ENCODE measurements at places on chromosomes 5 and 9.
A peak's percentile ranks its signal among the peaks of the same experiment; 100 is the strongest.

DNA sequence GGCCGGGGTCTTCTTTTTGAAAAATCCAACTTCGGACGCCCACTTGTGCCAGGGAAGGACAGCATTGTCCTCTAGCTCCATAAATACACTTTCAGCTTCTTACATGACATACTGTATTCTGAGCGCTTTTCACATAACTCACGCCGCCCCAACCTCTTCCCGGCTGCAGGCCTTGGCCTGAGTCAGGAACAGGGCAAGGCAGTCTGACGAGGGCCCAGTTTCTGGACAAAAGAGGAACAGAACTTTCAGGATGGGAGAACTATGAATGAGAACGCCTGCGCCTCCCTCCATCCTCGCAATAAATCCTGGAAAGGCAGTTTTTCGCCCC is 650 bp downstream of the DCTN4 start:
- DNase-seq: no peak

GRCh38 chr9:131393622-131394463 is at the start of gene PRRC2B:
Gene PRRC2B, plus strand, starts transcription at chr9:131394086. Its CDS starts 36,059 bp downstream, at chr9:131430145.
- DNase-seq: no peak

- DNase-seq: no peak
These were observed 4.9 kb downstream of the TBC1D9B start for GRCh38 chr5:179902763-179903158.

- DNase-seq: no peak
These were observed 395.5 kb upstream of the SLC30A5 start for GRCh38 chr5:68698025-68698940.

- no peak for DNase-seq
These were observed 25.4 kb downstream of the RGMB start for GRCh38 chr5:98798847-98799246.

GRCh38 chr5:57317341-57317740 is 143.5 kb downstream of the GPBP1 start:
- peak; percentile 57 for DNase-seq

DNA sequence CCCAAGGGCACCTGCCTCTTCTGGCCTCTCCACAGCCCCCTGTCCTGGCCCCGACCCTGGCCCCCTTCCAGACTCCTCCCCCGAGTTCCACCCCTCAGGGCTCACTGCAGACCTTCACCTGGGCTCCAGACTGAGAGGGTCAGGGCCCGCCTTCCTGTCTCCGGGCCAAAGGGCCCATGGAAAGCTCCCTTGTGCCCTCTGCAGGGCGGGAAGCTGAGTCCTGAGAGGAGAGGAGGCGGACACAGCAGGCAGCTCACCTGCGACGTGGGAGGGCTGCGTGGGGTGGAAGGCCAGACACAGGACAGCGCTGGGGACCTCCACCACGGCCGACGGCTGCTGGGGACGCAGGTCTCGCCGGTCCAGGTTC is 20.6 kb downstream of the DYNC2I2 start:
- DNase-seq: no peak

- peak; percentile 63 for DNase-seq
These were observed 308.1 kb upstream of the TLE4 start for GRCh38 chr9:79263628-79264027.

DNA sequence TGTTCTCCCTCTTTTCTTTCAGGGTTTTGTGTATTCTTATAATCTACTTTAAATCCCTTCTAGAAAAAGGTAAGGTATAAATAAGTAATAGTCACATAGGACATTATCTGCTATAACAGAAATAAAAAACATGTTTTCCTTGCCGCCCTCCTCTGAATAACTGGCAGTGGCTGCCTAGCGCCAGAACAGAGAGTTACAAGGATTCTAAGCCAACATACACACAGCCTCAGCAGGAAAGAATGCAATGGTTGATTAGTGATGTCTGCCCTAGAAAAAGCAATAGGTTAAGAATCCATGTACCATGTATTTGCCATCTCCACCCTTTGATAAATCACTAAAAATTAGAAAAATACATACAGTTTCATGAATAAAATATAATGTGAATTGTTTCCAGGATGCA is 4.9 kb downstream of the MED27 start:
- DNase-seq: peak; percentile 81

GRCh38 chr5:151208481-151208914 is 15.4 kb downstream of the CCDC69 start:
- DNase-seq: no peak

DNA sequence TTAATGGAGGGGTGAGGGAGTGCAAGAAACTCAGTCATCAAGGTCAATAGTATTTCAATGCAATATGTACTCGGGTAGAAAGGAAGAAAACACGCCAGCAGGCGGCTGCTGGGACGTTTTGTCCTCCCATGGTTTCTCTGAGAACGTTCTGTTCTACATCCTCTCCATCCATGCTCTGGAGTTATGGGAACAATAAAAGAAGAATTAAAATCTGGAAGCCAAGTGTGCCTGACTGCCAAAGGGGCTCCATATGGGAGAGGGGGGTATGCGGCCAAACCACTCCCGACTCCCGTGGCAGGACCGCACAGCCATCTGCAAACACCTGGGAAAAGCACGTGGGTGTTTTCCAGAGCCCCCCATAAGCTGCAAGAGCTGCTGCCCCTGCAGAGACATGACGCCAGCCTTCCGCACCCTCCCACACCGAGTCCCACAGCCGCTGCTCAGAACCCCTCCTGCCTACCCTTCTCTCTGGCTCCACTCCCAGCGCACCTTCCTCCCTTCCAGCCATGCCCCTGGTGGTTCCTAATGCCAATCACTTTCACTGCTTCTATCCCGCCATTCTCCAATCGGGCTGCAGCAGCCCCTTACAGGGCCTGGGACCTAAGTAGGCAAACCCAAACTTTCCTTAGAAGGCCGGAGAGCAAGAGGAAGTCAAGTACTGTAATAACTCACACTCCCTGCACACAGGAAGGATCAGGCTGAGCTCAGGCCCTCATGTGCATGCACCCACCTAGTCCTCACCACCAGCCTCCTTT is 241.6 kb downstream of the SYK start:
- no peak for DNase-seq

- DNase-seq: no peak
These were observed 11.5 kb downstream of the CCDC69 start for GRCh38 chr5:151212406-151212798.

DNA sequence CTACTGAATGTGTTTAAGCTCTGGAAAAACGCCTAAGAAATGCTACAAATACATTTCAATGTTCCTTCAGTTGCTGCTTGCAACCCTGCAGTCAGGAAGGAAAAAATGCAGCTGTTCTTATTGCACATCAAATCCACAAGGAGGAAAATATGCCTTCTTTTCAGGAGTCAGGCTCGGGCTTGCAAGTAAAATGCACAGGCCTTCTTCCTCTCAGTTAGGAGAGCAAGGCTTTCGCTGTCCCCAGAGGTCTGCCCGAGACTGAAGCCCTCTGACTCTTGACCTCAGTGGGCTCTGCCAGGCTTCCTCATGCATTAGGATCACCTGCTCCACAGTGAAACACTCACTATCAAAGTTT is 899 bp upstream of the SHC3 start:
- peak; percentile 60 for DNase-seq

GRCh38 chr5:172009536-172010270 is 3.3 kb upstream of the FBXW11 start:
- no peak for DNase-seq

All from astrocyte (in vitro differentiated cells and primary cell).